ENCODE measurements at places on chromosomes 1 and 21.

- DNase-seq = no peak
Measured at GRCh38 chr1:227929751-227930472, 17.8 kb downstream of the WNT9A start.

GRCh38 chr1:183048087-183049085 lies 25.2 kb downstream of the LAMC1 start:
- no peak for DNase-seq

- DNase-seq = no peak
Measured at GRCh38 chr1:62841587-62842169, 57.7 kb downstream of the ATG4C start.

- no peak for DNase-seq
Measured at GRCh38 chr1:246364415-246364941, 142.6 kb downstream of the SMYD3 start.

DNA sequence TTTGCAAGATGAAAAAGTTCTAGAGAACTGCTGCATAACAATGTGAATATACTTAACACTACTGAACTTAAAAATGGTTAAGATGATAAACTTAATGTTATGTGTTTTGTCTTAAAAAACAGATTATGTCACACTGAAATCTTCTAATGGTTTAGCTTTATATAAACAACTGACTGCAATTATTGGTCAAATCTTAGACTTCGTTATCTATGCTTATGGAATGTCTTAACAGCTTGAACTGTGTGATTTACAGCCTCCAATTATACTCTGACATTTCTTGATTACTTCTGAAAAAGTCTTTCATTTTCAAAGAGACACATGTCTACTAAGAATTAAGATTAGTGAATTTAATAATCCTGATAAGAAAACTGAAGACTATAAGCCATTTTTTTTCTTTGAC lies 71.1 kb downstream of the ZSWIM5 start:
- no peak for DNase-seq

- no peak for DNase-seq
Measured at GRCh38 chr1:215202868-215203267, 120.3 kb downstream of the KCNK2 start.

DNA sequence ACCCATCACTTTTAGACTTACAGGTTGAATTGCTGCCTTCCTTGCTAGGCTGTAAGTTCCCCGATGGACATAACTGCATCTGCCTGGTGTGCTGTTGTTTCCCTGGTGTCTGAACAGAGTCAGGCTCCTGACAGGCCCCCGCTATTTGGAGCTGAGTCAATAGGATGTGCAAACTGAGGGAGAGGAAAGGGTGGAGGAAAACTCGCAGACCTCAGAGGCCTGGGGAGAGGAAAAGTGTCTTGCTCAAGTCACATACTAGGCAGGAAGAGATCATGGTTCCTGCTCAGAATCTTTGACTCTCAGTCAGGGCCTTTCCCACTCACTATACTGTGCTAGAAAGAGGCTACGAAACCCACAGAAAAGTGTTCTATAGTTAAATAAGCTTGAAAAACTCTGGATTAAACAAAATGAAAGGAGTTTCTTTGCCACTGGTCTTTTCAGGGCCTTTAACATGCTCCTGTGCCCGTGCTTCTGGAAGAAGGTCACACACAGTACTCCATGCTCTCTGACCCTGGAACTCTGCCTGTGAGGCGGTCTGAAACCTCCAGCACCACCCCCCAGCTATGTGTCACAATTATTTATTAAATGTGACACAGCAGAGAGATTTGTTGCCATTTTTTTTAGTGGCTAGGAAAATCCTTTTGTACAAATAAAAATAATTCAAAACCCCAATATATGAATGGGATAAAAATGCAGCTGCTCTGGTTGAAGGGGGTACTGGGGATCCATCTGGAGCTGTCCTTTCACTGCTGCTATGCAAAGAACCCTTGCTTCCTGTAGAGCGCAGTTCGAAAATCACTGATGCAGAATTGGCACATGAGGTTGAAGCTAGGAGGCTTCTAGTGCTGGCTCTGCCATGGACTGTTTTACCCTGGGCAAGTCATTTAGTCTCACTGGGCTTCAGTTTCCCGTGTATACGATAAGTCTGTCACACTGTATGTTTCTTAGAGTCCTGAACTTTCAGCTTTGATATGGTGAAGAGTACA lies 20.1 kb upstream of the CDCP2 start:
- no peak for DNase-seq

GRCh38 chr1:229509576-229509975 lies 1.4 kb upstream of the NUP133 start:
- no peak for DNase-seq

GRCh38 chr1:26285366-26286063 lies 5.6 kb downstream of the SH3BGRL3 start:
- no peak for DNase-seq

- no peak for DNase-seq
Measured at GRCh38 chr1:54816951-54817350, 15.8 kb upstream of the TTC22 start.

All from activated CD8-positive, alpha-beta memory T cell treated with anti-CD3 and anti-CD28 coated beads for 1 hour (primary cell).